ENCODE measurements at places on chromosomes 7 and 10. TPM values are rescaled to one million over a fixed set of nuclear protein-coding genes. Genes with fewer than 3 reads are reported as not detected.

DNA sequence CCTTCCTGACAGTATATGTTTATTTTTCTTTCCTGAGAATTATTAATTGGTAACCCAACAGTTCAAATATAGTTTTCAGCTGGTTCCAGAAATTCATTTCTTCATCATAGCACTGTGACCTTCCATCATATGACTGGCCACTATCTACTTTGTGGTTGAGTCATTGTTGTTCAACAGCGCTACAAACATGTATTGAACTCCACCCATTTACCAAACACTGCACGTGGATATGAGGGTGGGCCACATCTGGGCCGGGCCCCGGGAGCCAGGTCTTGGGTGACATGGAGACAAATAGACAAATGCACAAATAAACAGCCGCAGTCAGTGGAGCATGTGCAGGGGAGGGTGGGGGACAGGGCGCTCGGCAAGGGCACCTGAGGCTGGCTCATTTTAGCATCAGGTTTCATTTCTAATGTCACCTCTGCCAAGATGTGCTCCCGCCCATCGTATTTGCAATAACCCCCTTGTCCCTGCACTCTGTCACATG lies 24.0 kb upstream of the EEPD1 start:
- H3K27me3 ChIP-seq: no peaks in the 10 kb centered on the region
- H3K4me3 ChIP-seq: no peak overlapping the region
- peak overlapping the region; percentile 76 for H3K27ac ChIP-seq
- H3K36me3 ChIP-seq: no peaks in the 10 kb centered on the region

DNA sequence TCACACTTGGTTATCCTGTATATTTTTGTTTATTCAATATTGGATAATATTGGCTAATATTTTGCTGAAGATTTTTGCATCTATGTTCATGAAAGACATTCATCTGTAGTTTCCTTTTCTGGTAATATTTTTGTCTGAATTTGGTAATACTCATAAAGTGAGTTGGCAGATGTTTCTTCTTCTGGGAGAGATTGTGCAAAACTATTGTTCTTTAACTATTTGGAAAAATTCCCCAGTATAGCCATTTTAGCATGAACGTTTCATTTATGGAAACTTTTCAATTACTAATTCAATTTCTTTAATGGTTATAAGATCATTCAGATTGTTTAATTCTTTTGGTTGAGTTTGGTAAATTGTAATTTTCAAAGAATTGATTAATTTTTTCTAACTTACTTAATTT lies 560.8 kb upstream of the FZD8 start:
- H3K36me3 ChIP-seq: no peaks in the 10 kb centered on the region
- no peak overlapping the region for H3K27ac ChIP-seq
- DNase-seq: no peak
- no peak overlapping the region for H3K4me3 ChIP-seq
- no peaks in the 10 kb centered on the region for H3K4me1 ChIP-seq
- H3K27me3 ChIP-seq: no peaks in the 10 kb centered on the region

EGR2 gene
- 5.9 TPM for total RNA-seq

DNA sequence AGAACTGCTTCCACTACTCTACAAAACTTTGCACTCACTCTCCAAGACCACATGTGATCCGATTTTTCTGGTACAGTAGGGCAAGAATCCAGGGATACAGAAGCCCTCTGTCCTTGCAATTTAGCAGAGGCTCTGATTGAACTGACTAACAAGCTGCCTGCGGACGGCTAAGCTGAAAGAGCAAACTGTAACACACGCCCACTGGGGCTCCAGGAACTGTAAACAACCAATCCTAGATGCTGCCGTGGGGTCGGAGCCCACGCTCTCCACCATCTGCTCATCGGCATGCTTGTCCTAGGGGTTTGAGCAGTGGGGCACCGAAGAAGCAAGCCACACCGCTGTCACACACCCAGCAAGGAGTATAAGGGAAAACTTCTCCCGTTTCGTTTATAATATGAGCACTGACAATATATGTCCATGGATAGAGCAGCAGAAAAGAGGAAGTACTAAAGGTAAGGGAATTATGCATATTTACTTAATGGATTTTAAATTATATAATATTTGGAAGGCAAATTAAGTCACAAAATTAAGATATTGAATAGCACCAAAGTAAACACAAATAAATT lies 634.4 kb upstream of the POT1 start:
- H3K27me3 ChIP-seq: no peaks in the 10 kb centered on the region
- H3K36me3 ChIP-seq: no peaks in the 10 kb centered on the region
- H3K27ac ChIP-seq: no peak overlapping the region
- no peak overlapping the region for H3K4me3 ChIP-seq

ASB10 gene
- 4.0 TPM for total RNA-seq

GRCh38 chr10:44650691-44651661 lies 260.2 kb upstream of the TMEM72 start:
- no peak for DNase-seq
- H3K4me1 ChIP-seq: no peaks in the 10 kb centered on the region
- no peak overlapping the region for H3K4me3 ChIP-seq
- H3K27me3 ChIP-seq: no peaks in the 10 kb centered on the region

DNA sequence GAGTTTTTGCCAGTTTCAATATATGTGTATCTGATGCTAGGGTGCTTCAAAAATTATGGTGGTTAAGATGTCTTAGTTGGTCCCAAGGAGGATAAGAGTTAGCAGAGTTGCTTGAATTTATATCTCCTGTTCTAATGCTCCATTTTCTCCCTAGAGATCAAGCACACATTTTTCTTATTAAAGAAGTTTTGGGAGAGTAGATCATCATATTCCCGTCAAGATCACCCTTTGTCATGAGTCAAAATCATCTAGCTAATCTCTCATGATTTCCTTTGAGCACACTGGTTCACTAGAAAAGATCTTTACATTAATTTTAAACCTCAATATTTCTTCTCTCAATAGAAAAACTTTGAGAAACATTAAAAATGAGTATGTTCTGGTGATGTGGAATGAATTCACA lies 429.9 kb upstream of the SEMA3A start:
- no peaks in the 10 kb centered on the region for H3K36me3 ChIP-seq
- no peaks in the 10 kb centered on the region for H3K4me1 ChIP-seq
- H3K4me3 ChIP-seq: no peak overlapping the region

GRCh38 chr10:921471-922414 lies 9.8 kb downstream of the LARP4B start:
- no peak for DNase-seq
- peaks cover 50% of the 10 kb centered on the region for H3K4me1 ChIP-seq
- H3K4me3 ChIP-seq: no peak overlapping the region
- no peak overlapping the region for H3K27ac ChIP-seq

- DNase-seq: no peak
- H3K4me3 ChIP-seq: no peak overlapping the region
- H3K27me3 ChIP-seq: no peaks in the 10 kb centered on the region
- H3K27ac ChIP-seq: no peak overlapping the region
Measured at GRCh38 chr7:133115596-133115995, 33.7 kb upstream of the CHCHD3 start.

DNA sequence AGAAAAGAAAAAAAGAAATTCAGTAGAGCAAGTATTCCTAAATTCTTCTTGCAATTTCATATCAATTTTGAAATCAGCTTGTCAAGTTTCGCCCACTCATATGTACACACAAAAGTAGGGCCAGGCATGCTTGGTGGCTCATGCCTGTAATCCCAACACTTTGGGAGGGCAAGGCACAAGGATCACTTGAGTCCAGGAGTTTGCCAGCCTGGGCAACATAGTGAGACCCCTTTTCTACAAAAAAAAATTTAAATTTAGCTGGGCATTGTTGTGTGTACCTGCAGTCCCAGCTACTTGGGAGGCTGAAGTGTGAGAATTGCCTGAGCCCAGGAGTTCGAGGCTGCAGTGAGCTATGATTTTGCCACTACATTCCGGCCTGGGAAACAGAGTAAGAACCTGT lies 65.4 kb downstream of the MRPL32 start:
- no peaks in the 10 kb centered on the region for H3K36me3 ChIP-seq
- no peak overlapping the region for H3K27ac ChIP-seq
- no peak for DNase-seq
- H3K27me3 ChIP-seq: no peaks in the 10 kb centered on the region

NRG3 gene
- 1.4 TPM for total RNA-seq

GTF2IRD1 gene
- 16.5 TPM for total RNA-seq

ANKIB1 gene
- 25.0 TPM for total RNA-seq

SMKR1 gene
- not detected for total RNA-seq

- H3K4me3 ChIP-seq: no peak overlapping the region
- H3K27me3 ChIP-seq: no peaks in the 10 kb centered on the region
- H3K36me3 ChIP-seq: no peaks in the 10 kb centered on the region
- DNase-seq: no peak
- H3K27ac ChIP-seq: no peak overlapping the region
- H3K4me1 ChIP-seq: no peaks in the 10 kb centered on the region
Measured at GRCh38 chr10:128885573-128886555, 581.2 kb upstream of the MGMT start.

- H3K27ac ChIP-seq: no peak overlapping the region
- DNase-seq: no peak
- no peaks in the 10 kb centered on the region for H3K36me3 ChIP-seq
- no peaks in the 10 kb centered on the region for H3K27me3 ChIP-seq
- no peak overlapping the region for H3K4me3 ChIP-seq
Measured at GRCh38 chr10:77620731-77621130, 16.9 kb downstream of the KCNMA1 start.

CLRN3 gene
- not detected for total RNA-seq

MMP21 gene
- total RNA-seq: 0.28 TPM

TAS2R41 gene
- not detected for total RNA-seq

DNA sequence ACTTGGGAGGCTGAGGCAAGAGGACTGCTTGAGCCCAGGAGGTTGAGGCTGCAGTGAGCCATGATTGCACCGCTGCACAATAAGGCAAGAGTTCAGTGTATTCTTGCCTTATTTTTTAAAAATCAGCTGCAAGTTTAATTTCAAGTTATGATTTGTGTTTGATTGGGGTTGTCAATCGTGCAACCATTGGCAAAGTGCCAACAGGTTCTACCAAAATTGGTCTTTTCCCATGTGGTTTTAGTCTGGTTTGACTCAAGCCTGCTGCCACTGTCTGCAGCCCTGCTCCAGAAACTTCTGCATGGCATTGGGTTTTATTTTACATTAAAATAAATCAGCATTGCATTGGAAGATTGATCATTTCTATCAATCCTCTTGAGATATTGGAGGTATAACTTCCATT lies 72.7 kb downstream of the PTPRE start:
- no peak overlapping the region for H3K4me3 ChIP-seq
- peak; percentile 26 for DNase-seq
- no peaks in the 10 kb centered on the region for H3K27me3 ChIP-seq
- H3K36me3 ChIP-seq: no peaks in the 10 kb centered on the region
- no peaks in the 10 kb centered on the region for H3K4me1 ChIP-seq

- no peak overlapping the region for H3K27ac ChIP-seq
- H3K4me3 ChIP-seq: no peak overlapping the region
- no peaks in the 10 kb centered on the region for H3K27me3 ChIP-seq
- DNase-seq: no peak
- H3K36me3 ChIP-seq: no peaks in the 10 kb centered on the region
Measured at GRCh38 chr10:82796510-82796909, 921.5 kb downstream of the NRG3 start.

GRCh38 chr7:28130277-28130676 lies 50.3 kb downstream of the JAZF1 start:
- no peaks in the 10 kb centered on the region for H3K36me3 ChIP-seq
- no peak for DNase-seq
- H3K4me3 ChIP-seq: no peak overlapping the region
- no peak overlapping the region for H3K27ac ChIP-seq
- H3K27me3 ChIP-seq: no peaks in the 10 kb centered on the region

AQP1 gene
- 353 TPM for total RNA-seq

GRCh38 chr10:129448539-129448938 lies 18.5 kb upstream of the MGMT start:
- DNase-seq: no peak
- H3K27me3 ChIP-seq: no peaks in the 10 kb centered on the region
- no peak overlapping the region for H3K27ac ChIP-seq
- no peak overlapping the region for H3K4me3 ChIP-seq

SYT15 gene
- 2.7 TPM for total RNA-seq

RGR gene
- not detected for total RNA-seq

- no peak overlapping the region for H3K4me3 ChIP-seq
- no peaks in the 10 kb centered on the region for H3K36me3 ChIP-seq
- no peaks in the 10 kb centered on the region for H3K27me3 ChIP-seq
- no peak for DNase-seq
- H3K4me1 ChIP-seq: no peaks in the 10 kb centered on the region
Measured at GRCh38 chr7:51151455-51151854, 165.2 kb downstream of the COBL start.

LEP gene
- 0.22 TPM for total RNA-seq

DNA sequence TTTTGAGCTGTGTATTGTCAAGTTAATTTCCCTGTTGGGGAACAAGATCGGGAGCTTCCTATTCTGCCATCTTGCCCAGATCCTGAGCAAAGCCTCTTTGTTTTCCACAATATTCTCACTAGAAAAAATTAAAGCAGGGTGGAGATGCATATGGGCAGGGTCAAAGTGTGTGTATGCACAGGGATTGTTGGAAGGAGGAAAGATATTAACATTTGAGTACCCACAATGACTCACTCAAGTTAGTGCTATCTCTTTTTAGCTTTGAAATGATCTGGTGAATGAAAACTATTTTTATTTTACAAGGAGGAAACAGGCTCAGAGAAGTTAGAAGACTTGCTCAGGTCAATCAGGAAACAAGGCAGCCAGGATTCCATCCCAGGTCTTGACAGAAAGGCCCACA lies 6.7 kb upstream of the BTBD16 start:
- no peaks in the 10 kb centered on the region for H3K27me3 ChIP-seq
- no peak overlapping the region for H3K4me3 ChIP-seq
- H3K36me3 ChIP-seq: peaks cover 5% of the 10 kb centered on the region

DNA sequence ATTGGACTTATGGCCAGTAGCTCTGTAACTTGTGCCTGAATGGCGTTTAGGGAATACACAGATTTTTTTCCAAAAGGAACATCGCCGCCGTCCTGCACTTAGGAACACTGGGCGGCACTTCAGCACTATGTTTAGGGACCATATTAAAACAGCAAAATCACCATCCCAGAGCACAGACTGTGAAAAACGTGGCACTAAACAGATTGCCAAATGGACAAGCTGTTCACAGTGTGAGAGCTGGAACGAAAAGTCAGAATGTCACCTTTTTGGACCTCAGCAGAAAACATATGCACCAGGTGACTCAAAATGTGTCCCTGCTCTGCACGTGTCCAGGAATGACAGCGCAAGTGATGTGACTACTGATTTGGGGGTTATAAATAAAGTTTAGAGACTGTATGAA lies 87.9 kb downstream of the ODAD2 start:
- H3K27ac ChIP-seq: no peak overlapping the region
- H3K27me3 ChIP-seq: no peaks in the 10 kb centered on the region
- no peaks in the 10 kb centered on the region for H3K4me1 ChIP-seq
- DNase-seq: no peak
- no peak overlapping the region for H3K4me3 ChIP-seq
- H3K36me3 ChIP-seq: no peaks in the 10 kb centered on the region

CYP2C18 gene
- total RNA-seq: not detected

GRCh38 chr10:28587970-28588290 lies 55.0 kb downstream of the WAC start:
- no peak overlapping the region for H3K4me3 ChIP-seq
- no peak for DNase-seq
- H3K4me1 ChIP-seq: peaks cover 40% of the 10 kb centered on the region
- peaks cover 38% of the 10 kb centered on the region for H3K36me3 ChIP-seq
- no peaks in the 10 kb centered on the region for H3K27me3 ChIP-seq

- no peak overlapping the region for H3K27ac ChIP-seq
- H3K27me3 ChIP-seq: no peaks in the 10 kb centered on the region
- DNase-seq: no peak
- no peak overlapping the region for H3K4me3 ChIP-seq
- H3K4me1 ChIP-seq: no peaks in the 10 kb centered on the region
Measured at GRCh38 chr10:58241346-58241745, 26.3 kb downstream of the IPMK start.
